Small intestine (tissue), 16 donors: ENCODE measurements at places on chromosomes 2 and 18. TPM values are rescaled to one million over a fixed set of nuclear protein-coding genes. Genes with fewer than 3 reads are reported as not detected.

The CKAP2L gene
- polyA plus RNA-seq = 3.6 TPM

The FHL2 gene
- 112 TPM for polyA plus RNA-seq

The PROKR1 gene
- 0.13 TPM for polyA plus RNA-seq

The KLHL14 gene
- not detected for polyA plus RNA-seq

The CAPN14 gene
- polyA plus RNA-seq = 0.15 TPM

The KIAA2012 gene
- 0.06 TPM for polyA plus RNA-seq

The CFAP210 gene
- polyA plus RNA-seq = 0.09 TPM

The SETBP1 gene
- polyA plus RNA-seq = 1.8 TPM

DNA sequence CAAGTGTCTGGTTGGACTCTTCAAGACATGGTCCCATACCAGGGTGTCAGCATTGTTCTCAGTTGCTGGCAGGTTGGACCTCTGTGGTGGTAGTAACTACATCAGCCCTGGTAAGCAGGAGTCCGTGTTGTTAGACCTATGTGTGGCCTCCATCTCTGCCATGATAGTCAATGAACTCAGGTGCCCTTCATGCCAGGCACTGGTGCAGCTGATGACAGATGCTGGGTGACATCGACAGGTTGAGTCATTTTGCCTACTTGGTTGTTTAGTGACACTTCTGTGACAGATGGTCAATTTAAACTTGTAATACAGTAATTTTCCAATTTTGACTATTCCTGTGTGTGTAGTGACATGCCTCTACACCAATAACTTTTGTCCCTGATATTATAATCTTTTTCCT lies 189.7 kb downstream of the SP3 start:
- H3K4me1 ChIP-seq = no peaks in the 10 kb centered on the region
- no peaks in the 10 kb centered on the region for H3K27me3 ChIP-seq
- DNase-seq = no peak
- no peak overlapping the region for H3K4me3 ChIP-seq
- no peak overlapping the region for H3K27ac ChIP-seq
- H3K36me3 ChIP-seq = no peaks in the 10 kb centered on the region

GRCh38 chr18:7742224-7742623 lies 175.1 kb downstream of the PTPRM start:
- H3K27me3 ChIP-seq = no peaks in the 10 kb centered on the region
- H3K4me3 ChIP-seq = no peak overlapping the region
- no peak overlapping the region for H3K27ac ChIP-seq
- no peaks in the 10 kb centered on the region for H3K36me3 ChIP-seq

DNA sequence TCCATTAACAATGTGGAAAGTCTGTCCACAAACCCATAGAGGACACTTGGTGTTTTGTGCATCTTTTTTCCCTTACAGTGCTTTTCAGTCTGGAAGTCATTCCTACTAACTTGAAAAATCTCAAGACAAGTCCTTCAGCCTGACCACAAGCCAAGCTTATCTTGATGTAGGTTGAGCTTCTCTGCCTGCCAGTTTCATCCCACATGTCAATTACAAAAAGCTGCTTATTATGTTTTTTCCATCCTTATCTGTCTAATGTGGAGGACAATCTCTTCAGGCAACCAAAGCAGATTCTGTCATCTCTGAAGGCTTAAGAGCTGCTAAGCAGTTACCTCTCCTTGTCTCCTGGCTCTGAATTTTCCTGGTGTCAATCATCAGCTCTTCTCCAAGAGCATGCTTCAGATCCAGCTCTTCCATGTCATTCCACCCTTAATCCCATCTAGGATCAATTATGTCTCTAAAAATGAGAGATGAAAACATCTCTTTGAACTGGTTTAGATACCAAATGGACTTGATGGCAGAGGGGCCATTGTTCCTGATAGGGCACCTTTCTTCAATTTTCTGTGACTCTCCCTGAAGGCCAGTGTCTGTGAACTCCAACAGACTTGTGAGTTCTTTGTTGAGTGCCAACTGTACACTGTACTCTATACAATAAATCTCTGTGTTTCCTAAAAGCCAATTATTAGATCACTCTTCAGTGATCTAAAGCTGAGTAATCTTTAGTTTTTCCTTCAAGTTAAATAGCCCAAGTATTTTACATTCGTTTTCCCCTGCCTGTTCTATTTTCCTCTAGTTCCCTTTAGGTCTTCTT lies 208.6 kb downstream of the RBM43 start:
- no peaks in the 10 kb centered on the region for H3K4me1 ChIP-seq
- H3K27ac ChIP-seq = no peak overlapping the region
- no peak overlapping the region for H3K4me3 ChIP-seq
- no peak for DNase-seq
- peaks cover 2% of the 10 kb centered on the region for H3K27me3 ChIP-seq

DNA sequence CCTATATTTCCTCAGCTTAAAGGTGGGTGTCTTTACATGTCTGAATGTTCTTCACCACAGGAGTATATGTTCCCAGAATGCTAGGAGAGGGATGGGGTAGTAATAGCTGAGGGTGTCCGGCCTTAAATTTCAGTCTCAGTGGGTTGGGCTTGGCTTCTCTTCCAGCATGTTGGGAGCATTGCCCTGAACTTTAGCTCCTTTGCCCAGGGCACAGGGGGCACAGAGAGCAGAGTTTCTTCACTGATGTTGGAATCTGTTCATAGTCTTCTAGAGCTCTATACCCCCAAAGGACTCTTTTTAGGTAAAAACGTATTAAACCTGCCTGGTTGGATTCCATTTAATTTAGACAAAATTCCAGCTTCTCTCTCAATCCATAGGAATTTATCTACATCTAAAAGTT lies 154.4 kb upstream of the GCFC2 start:
- no peaks in the 10 kb centered on the region for H3K27me3 ChIP-seq
- no peak overlapping the region for H3K4me3 ChIP-seq
- no peak overlapping the region for H3K27ac ChIP-seq
- no peak for DNase-seq
- H3K4me1 ChIP-seq = no peaks in the 10 kb centered on the region

- H3K36me3 ChIP-seq = no peaks in the 10 kb centered on the region
- H3K4me3 ChIP-seq = no peak overlapping the region
- no peak overlapping the region for H3K27ac ChIP-seq
- no peaks in the 10 kb centered on the region for H3K27me3 ChIP-seq
Observed at GRCh38 chr2:28979576-28980366, 1.3 kb upstream of the TOGARAM2 start.

DNA sequence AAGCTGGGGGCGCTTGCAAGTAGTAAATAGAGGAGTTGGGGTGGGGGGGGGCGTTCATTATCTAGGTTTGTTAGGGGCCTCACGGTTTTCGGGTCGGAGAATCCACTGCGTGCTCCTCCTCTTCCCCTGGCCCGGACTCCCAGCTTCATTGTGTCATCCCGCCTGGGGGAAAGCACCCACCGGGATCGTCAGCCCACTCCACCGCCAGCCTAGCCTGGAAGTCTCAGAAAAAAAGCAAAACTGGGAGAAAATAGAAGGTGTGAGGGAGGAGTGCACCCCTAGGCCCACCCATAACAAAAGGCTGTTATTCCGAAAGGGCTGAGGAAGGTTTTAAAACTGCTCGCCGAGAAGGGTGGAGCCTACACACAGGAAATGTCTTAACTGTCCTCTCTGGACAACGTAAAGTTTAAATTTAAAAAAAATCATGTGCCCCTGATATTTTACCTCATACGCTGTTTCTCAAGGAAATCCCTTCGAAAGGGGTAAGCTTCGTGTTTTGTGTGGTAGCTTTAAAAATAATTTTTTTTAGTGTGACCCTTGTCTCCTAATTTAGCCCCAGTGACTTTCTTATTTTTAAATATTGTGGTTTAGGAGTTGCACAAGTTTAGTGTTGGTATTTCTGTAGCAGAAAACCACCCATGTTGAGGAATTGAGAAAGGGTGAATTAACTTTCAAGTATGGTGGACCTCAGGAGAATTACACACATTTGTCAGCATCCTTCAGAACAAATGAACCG lies 104.2 kb downstream of the SPTBN1 start:
- H3K27me3 ChIP-seq = no peaks in the 10 kb centered on the region
- peak overlapping the region; percentile 98 for H3K4me3 ChIP-seq
- H3K36me3 ChIP-seq = peaks cover 3% of the 10 kb centered on the region
- H3K4me1 ChIP-seq = peaks cover 41% of the 10 kb centered on the region
- DNase-seq = peak; percentile 60

- no peak for DNase-seq
- no peaks in the 10 kb centered on the region for H3K36me3 ChIP-seq
- H3K4me1 ChIP-seq = no peaks in the 10 kb centered on the region
- no peak overlapping the region for H3K27ac ChIP-seq
Observed at GRCh38 chr2:128437204-128437565, 118.5 kb upstream of the HS6ST1 start.

- peaks cover 30% of the 10 kb centered on the region for H3K36me3 ChIP-seq
- H3K27me3 ChIP-seq = no peaks in the 10 kb centered on the region
- no peak for DNase-seq
- H3K4me1 ChIP-seq = peaks cover 53% of the 10 kb centered on the region
- no peak overlapping the region for H3K4me3 ChIP-seq
Observed at GRCh38 chr2:177244244-177244771, 20.2 kb downstream of the NFE2L2 start.

GRCh38 chr2:73935641-73936040 lies 9.0 kb downstream of the DGUOK start:
- no peaks in the 10 kb centered on the region for H3K27me3 ChIP-seq
- H3K36me3 ChIP-seq = peaks cover 17% of the 10 kb centered on the region
- no peak overlapping the region for H3K27ac ChIP-seq
- H3K4me3 ChIP-seq = no peak overlapping the region

DNA sequence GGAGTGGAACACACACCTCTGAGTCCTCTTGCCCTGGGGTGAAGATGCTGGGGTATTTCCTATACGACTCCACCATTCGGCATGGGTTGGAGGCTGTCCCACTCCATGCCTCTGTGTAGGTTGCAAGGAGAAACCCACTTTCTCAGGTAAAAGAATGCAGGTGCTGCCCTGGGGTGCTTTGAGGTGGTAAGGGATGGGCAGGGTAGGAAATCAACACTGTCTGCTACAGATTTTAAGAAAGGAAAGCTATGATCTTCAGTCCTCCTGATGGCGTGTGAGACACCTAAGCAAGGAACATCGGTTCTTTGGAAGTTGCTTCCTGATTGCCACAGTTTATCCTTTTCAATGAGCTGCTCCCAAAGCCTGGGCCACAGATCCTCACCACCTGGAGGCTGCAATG lies 209.2 kb downstream of the NCK2 start:
- no peak for DNase-seq
- no peak overlapping the region for H3K27ac ChIP-seq
- no peaks in the 10 kb centered on the region for H3K27me3 ChIP-seq
- H3K4me3 ChIP-seq = no peak overlapping the region
- no peaks in the 10 kb centered on the region for H3K36me3 ChIP-seq
- H3K4me1 ChIP-seq = no peaks in the 10 kb centered on the region

DNA sequence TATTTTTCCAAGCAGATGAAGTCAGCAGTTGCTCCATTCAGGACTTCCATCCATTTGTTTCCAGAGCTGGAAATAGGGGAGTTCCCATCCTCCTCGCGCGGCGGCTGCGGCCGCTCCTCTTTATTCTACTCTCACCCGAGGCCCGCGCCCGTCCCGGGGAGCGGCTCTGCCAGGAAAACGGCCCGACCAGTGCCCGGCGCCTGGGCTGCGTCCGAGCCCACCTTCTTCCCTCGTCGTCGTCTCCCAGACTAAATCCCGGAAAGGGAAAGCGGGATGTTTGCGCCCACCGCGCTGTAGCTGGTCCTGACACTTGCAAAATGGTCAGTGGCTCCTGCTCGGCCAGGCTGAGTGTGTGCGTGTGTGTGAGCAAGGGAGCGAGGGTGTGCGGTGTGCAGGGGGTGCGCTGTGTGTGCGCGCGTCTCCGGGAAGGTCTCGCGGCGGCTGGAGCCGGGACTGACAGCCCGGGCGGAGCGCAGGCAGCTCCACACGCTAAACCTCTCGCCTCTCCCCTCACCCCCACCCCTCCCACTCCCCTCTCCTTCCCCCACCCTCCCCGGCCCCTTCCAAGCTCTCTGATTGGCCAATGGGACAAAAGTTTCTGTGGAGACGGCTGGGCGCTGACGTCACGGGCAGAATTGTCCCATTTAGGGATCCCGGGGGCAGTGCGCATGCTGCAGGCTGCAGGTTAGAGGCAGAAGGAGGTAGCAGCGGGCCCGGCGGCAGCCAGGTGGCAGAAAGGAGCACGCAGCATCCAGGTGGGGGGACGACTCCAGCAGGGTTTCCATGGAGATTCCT lies at the start of gene NOL4:
NOL4 (minus strand) TSS at position 491 of the 795 bp plus-strand sequence. CDS start 1,660 bp downstream, outside the sequence.
- H3K27me3 ChIP-seq = peaks cover 4% of the 10 kb centered on the region
- DNase-seq = peak; percentile 86
- H3K4me1 ChIP-seq = no peaks in the 10 kb centered on the region
- H3K36me3 ChIP-seq = no peaks in the 10 kb centered on the region
- H3K27ac ChIP-seq = no peak within 1 kb of the TSS

GRCh38 chr2:146850746-146851145 lies 994.1 kb upstream of the ACVR2A start:
- DNase-seq = no peak
- H3K27ac ChIP-seq = no peak overlapping the region
- no peaks in the 10 kb centered on the region for H3K36me3 ChIP-seq
- no peaks in the 10 kb centered on the region for H3K27me3 ChIP-seq
- H3K4me1 ChIP-seq = no peaks in the 10 kb centered on the region
- no peak overlapping the region for H3K4me3 ChIP-seq

GRCh38 chr2:65129286-65129825 lies 550 bp downstream of the RAB1A start:
- peak overlapping the region; percentile 99 for H3K27ac ChIP-seq
- peak overlapping the region; percentile 93 for H3K4me3 ChIP-seq
- H3K27me3 ChIP-seq = no peaks in the 10 kb centered on the region
- DNase-seq = peak; percentile 27

- H3K36me3 ChIP-seq = peaks cover 4% of the 10 kb centered on the region
- H3K27ac ChIP-seq = no peak overlapping the region
- no peak for DNase-seq
Observed at GRCh38 chr18:2538236-2538635, 33.1 kb downstream of the METTL4 start.

DNA sequence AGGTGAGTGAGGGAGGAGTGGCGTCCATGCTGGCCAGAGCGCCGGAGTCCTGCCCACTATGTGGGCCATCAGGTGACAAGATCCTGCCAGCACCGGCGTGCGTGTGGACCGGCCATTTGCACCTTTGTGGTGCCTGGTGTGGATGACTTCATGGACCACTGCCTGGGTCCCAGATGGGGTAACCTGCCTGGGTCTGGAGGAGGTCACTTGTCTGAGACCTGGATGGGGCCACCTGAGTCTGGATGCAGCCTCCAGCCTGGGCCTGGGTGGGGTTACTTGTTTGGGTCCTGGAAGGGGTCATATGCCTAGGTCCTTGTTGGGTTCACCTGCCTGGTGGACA lies 299.6 kb downstream of the NDUFA10 start:
- H3K4me3 ChIP-seq = no peak overlapping the region
- no peaks in the 10 kb centered on the region for H3K4me1 ChIP-seq
- H3K27me3 ChIP-seq = no peaks in the 10 kb centered on the region

- no peaks in the 10 kb centered on the region for H3K27me3 ChIP-seq
- no peak overlapping the region for H3K27ac ChIP-seq
Observed at GRCh38 chr2:186554429-186554828, 35.4 kb upstream of the ITGAV start.

- peak overlapping the region; percentile 11 for H3K4me3 ChIP-seq
- no peak overlapping the region for H3K27ac ChIP-seq
- H3K4me1 ChIP-seq = peaks cover 3% of the 10 kb centered on the region
- no peaks in the 10 kb centered on the region for H3K36me3 ChIP-seq
- DNase-seq = peak; percentile 39
Observed at GRCh38 chr2:151638191-151638933, 95.9 kb downstream of the NEB start.

- H3K4me1 ChIP-seq = no peaks in the 10 kb centered on the region
- H3K27me3 ChIP-seq = no peaks in the 10 kb centered on the region
- no peaks in the 10 kb centered on the region for H3K36me3 ChIP-seq
- no peak overlapping the region for H3K4me3 ChIP-seq
Observed at GRCh38 chr2:215626812-215627281, 191.0 kb upstream of the FN1 start.
